ENCODE measurements at places on chromosomes 2 and 18.

GRCh38 chr2:174970092-174970491, 35.1 kb downstream of the CHN1 start:
- no peak for DNase-seq

DNA sequence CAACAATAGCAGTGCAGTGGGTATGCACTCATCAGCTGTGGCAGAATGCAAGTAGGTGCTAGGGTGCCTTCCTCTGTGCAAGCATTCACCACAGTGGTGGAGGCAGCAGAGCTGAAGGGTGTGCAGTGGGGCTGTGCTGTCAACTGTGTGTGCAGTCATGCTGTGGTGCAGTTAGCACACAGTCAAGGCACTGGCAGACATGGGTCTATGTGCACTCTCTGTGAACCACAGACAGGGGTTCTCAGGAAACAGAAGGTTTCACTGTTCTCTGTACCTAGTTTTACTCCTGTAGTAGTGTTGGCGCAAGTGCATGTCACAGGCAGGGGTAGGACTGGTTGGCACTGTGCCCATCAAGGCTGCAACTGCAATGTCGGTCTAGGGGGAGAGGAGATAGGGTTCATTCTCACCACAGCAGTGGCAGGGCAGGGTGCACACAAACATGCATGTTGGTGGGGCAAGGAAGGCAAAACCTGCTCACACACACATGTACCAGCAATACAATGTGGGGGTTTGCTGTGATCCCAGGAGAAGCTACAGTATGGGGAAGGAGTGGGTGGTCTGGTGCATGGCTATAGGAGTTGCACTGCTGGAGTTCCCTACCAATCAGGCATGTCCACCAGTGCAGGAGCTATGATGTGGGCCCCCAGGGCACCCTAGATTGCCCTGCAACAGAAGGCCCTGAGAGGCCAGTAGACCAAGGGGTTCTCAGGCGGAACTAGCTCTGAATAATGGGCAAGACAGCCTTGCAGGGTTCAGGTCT, 242.7 kb upstream of the DDX18 start:
- no peak for DNase-seq

- DNase-seq: no peak
These were observed 96.3 kb downstream of the B3GNT2 start for GRCh38 chr2:62292190-62292589.

- DNase-seq: no peak
These were observed 515.4 kb upstream of the SOX11 start for GRCh38 chr2:5176764-5177163.

DNA sequence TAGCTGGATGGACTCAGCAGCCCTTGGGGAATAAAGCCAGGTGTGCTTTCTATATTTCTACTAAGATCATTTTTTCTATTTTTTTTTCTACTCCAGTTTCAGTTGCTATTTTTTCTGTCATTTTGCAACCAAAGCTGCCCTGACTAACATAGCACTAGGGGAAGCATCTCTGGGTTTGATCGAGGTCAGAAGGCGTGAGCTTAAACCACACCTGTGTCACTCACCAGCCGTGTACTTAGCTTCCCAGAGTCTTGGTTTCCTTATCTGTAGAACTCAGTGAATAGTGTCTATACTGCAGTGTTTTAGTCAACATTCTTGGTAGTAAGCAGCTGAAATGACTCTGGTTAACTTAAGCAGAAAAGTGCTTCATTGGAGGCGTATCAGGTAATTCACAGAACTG, 489.6 kb upstream of the SPRED2 start:
- DNase-seq: no peak

DNA sequence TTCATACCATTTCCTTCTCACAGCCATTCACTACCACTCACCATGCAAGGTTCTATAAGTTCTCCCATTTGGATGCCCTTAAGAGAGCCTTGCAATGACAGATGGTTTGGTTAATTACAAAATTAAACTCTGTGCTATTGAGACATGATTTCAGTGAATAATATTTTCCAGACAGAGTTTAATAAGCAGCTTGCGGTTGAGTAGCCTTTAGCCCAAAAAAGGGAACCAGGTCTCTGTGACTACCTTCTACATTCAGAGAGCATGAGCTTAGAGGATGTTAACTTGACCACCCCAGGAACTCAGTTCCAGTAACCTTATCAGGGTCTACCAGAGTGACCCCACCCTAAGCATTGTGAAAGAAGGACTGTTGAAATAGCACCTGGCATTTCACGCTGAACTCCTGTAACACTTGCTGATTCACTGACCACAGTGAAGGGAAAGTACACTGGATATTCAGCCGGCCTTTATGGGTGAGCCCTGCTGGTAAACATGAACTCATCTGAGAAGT, 1173.1 kb upstream of the ZEB2 start:
- DNase-seq: no peak

DNA sequence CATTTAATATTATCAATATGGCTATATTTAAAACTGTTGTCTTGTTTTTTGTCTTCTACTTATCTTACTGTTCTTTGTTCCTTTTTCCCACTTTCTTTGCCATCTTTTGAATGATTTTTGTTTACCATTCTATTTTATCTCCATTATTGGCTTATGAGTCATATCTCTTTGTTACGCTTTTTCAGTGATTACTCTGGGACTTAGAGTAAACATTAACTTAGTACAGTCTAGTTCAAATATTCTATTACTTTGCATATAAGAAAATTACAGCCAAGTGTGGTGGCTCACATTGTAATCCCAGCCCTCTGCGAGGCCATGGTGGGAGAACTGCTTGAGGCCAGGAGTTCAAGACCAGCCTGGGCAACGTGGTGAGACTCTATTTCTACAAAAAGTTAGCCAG, 26.1 kb downstream of the ADCY3 start:
- DNase-seq: no peak

GRCh38 chr2:170530803-170531564, 184.2 kb upstream of the SP5 start:
- no peak for DNase-seq

DNA sequence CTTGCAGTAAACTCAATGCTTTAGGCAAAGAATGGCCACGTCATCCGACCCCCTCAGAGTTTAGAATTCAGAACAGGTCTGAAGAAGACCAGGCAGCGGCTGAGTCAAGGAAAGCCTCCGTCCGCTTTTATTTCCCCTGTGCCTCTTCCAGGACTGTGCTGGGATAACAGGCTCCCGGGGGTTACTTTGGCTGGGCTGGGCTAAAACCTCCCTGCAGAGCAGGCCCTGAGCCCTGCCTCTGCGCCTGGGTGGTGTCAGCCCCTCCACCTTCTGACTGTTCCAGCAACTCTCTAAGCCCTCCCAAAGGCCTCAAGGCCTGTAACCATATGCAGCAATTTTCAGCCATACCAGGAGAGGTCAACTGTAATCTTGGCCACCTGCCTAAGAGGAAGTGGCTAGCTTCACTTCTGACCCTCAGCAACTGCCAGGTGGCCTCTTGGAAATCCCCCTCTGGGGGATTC, 166.5 kb downstream of the RPIA start:
- DNase-seq: no peak

DNA sequence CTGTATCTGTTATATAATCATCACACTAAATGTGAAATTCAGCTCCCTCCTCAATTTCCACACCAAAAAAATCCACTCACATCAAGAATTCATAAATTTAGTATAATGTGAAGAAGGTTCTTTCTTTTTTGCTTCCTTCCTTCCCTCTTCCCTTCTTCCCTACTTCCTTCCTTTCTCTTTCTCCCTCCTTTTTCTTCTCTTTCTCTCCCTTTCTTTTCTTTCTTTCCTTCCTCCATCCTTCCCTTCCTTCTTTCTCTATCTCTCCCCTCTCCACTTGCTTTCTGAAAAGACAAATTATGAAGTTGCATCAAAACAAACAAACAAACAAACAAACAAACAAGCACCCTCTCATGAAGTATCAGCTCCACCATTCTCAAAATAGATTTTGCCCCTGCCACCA, 290.0 kb downstream of the PDE11A start:
- no peak for DNase-seq

GRCh38 chr2:112024231-112024630, 30.8 kb upstream of the TMEM87B start:
- no peak for DNase-seq

GRCh38 chr2:54560146-54560881, 104.2 kb downstream of the SPTBN1 start:
- peak; percentile 83 for DNase-seq

DNA sequence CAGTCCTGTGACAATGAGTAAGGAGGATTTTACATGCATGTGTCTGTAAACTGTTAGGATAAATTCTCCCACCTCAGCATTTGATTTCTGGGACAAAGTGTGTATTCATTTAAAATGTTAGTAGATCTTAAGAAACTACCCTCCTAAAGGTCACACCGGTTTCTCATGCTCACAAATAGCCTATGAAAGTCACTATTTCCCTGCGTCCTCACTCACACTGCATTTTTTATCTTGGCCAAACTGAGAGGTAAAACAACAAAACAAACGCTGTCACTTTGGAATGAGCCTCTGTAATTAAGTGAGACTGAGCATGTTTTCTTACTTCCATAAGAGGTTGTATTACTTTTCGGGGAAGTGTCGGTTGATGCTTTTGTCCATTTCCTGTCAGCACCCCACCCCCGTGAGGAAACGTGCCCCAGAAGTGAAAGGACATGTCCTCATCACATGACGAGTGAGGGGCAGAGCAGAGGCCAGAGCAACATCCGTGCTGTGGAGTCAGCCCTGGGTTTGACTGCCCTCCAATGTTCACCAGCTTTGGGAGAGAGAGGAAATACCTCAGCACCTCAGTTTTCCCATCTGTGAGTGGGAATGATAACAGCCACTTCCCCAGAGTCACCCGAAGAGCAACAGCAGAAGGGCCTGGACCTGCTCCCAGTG, 3.1 kb downstream of the GYPC start:
- peak; percentile 82 for DNase-seq

DNA sequence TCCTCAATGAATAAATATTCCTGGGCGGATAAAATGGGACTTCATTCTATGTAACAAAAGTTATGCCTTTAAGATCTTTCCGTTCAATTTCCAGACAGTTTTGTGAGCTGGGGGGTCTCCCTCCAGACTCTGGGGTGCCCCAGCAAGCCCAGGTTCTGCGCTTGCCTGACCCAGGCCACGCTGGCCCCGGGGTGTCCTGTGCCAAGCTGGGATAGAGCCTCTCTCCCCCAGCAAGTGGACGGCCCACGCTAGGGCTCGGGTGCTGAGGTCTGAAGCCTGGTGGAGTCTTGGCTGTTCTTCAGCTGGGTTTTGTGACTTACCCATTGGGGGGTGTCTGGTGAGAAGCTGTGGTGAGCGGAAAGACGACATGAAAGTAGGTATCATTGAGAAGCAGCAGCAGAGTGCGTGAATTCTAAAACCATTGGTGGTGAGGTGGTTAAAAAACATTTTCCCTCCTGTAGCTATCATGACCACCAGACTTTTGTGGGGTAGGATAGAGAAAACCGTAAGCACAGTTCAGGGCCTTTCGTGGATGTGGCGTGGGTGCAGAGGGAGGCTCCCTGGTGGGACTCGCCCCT, 346.8 kb downstream of the ANAPC1 start:
- DNase-seq: no peak

DNA sequence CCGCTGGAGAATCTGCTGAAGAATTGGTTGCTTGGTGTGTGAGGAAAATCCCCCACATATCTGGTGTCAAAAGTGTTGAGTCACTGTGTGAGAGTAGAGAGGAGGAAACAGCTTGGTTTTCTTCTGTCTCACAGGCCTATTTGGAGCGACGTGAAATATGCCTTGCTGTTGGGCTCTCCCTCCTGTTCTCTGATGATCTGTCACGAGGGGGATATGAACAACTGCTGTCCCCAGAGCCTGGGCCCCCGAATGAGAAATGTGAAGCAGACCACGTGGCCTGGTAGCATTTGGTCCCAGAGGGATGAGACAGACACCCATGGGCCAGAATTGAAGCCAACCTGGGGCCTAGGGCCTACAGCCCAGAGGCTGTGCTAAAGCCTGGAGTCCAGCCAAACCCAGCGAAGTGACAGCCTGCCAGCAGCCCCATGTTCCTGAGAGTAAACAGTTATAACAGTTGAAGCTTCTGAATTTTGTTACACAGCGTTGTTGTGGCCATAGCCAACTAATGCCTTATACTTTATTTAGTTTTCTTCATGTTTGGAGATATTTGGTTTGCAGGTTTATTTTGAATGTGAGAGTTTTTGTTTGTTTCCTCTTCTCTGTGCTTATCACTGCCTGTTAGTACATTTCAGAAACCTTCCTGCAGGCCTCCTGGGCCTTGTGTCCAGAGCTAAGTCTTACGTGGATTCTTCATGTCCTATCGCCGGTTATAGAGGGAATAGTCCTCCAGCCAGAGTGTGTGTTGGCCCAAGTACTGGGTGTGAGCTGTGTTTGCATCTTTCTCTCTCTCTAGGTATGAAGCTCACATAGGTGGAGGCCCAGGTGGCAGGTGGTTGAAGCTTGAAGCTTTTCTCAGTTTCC, 18.7 kb upstream of the COLEC12 start:
- DNase-seq: no peak

DNA sequence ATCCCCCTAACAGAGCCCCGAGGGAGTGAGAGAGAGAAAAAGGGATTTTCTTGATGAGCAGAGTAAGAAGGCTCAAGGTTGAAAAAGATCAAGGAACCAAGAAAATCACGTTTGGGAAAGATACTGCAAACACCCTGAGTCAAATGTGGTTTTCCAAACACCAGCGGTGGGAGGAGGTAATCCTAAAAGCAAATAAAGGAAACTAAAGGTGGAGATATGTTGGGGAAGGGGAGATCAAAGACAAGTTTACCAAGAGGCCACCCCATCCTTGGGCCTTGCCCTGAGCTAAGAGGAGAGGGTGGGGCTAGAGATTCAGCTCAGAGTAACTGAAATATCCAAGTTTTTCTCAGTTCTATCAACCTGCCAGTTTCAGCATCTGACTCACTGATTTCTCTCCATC, 332.3 kb downstream of the ETAA1 start:
- no peak for DNase-seq

GRCh38 chr18:60389314-60389713, 16.7 kb upstream of the MC4R start:
- no peak for DNase-seq

- DNase-seq: no peak
These were observed 2.9 kb upstream of the BCL2L11 start for GRCh38 chr2:111117598-111118480.

DNA sequence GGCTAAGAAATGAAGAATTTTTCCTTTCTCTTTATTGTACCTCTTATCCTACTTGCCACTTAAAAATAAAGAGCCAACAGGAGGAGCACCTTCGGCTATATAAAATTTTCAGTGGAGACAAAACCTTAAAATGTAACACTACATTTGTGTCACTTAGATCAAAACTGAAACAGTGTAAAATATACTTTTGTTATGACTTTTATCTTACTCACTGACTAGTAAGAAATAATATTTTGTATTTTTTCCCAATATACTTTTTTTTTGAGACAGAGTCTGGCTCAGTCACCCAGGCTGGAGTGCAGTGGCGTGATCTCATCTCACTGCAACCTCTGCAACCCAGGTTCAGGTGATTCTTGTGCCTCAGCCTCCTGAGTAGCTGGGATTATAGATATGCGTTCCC, 28.3 kb downstream of the KCNJ13 start:
- DNase-seq: no peak

GRCh38 chr18:50127516-50128210, 67.3 kb downstream of the MYO5B start:
- no peak for DNase-seq

- DNase-seq: no peak
These were observed 37.2 kb downstream of the DRC1 start for GRCh38 chr2:26438926-26439325.

Data from coronary artery (tissue), 2 donors.